Left renal pelvis (tissue), 4 donors: ENCODE measurements at places on chromosomes 13 and 19.

DNA sequence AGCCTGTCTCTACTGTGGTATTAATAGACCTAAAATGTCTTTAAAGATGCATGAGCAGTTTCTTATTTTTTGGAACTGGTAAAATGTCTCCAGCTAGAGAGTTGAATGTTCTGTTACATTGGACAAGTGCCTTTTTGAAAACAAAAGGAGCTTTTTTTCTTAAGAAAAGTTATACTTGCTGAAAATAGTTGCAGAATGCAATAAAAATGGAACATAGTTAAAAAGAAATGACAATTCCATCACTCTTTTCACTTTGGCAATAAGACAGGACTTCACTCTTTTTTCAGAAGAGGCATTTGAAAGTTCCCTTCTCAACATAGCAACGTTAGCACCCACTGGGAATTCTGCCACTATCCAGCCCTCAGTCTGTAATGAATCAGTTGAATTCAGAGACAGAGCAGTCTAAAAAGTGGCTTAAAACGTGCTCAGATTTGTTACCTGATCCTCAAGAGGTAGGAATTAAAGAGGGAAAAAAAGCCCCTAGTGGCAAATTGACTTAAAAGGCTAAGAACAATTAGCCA lies 10.1 kb downstream of the RGCC start:
- no peak for DNase-seq

- DNase-seq, result no peak
Measured at GRCh38 chr13:67416047-67416925, 186.2 kb upstream of the PCDH9 start.

DNA sequence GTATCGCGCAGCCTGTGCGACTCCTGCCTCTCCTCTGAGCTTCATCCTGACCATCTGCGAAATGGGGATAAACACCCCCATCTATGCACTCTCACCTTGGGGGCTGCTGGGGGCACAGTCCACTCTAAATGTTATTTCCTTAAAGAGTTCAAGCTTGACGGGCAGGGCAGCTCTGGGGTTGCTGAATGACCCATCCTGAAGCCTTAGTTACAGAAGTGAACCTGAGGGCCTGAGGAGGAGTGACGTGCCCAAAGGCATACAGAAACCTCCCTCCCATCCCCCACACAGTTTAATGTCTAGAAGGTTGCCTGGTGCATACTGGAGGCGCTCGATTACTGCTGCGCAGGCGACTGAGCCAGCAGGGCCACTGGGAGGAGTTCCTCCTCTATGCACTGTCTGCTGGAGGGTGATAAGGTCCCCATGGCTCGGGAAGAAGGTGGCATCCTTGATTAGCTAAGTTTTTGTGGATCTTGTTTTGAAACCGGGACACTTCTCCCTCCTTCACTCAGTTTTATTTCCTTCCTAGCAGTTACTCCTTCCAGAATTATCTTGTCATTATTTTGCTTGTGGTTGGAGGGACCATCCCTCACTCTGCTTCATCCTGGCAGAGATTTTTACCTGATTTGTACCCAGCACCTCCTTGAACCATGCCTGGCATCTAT lies 572 bp upstream of the FKBP8 start:
- DNase-seq, result no peak

GRCh38 chr19:42276284-42276683 lies 7.2 kb downstream of the CIC start:
- DNase-seq, result no peak

DNA sequence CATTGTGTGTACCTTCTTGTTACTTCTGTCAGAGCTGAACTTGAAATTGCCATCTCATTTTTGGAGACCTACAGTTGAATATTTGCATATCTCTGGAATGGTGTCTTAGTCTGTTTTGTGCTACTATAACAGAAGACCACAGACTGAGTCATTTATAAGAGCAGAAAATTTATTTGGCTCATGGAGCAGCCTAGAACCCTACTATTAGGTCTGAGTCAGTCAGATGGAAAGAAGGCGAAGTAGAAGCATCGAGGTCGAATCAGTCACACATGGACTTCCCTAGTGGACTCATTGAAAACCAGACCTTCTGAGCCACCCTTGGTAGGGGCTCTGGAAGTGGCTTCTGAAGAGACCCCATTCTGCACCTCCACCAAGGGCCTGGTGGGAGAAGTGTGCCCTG lies 33.9 kb upstream of the TPT1 start:
- DNase-seq, result no peak

GRCh38 chr19:862581-863314 lies 3.3 kb downstream of the CFD start:
- DNase-seq, result no peak

DNA sequence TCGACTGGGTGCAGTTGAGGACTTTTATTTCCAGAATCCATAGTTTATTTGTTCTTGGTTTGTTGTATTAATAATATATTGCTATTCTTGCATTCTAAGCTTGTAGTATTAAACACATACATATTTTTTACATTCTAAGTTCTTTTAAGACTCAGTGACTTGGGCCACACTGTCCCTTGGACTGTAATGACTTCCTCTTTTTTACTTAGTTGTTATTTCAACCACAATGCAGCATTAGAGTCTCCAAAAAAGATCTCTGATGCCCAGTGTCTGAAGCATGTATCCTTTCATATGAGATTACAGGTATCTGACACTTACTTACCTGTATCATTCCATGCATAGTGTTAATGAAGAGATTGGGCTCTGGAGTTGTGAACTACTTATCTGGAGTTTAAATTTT lies 864.9 kb upstream of the PCDH20 start:
- no peak for DNase-seq

GRCh38 chr13:109105899-109106298 lies 476.5 kb downstream of the MYO16 start:
- no peak for DNase-seq

DNA sequence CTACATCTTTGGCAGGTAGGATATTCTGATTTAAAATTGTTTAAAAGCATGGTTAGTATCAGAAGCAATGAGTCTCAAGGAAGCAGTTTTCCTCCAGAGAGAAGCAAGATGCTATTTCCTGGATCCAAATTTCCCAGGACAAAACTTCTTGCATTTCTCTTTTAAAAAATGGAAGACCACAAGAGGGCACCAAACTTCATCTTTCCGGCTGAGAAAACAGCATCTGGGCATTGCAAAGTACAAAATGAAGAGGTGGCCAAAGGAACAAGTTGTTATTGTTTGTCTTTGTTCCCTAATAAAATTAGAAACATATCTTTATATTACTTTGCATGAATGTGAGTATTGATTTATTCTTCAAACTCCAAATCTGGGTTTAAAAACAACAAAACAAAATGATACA lies 60.0 kb upstream of the LRCH1 start:
- DNase-seq, result peak; percentile 58

GRCh38 chr13:88217883-88218282 lies 546.7 kb downstream of the SLITRK5 start:
- no peak for DNase-seq

GRCh38 chr19:55611300-55611982 lies 6.0 kb downstream of the ZNF865 start:
- DNase-seq, result no peak

DNA sequence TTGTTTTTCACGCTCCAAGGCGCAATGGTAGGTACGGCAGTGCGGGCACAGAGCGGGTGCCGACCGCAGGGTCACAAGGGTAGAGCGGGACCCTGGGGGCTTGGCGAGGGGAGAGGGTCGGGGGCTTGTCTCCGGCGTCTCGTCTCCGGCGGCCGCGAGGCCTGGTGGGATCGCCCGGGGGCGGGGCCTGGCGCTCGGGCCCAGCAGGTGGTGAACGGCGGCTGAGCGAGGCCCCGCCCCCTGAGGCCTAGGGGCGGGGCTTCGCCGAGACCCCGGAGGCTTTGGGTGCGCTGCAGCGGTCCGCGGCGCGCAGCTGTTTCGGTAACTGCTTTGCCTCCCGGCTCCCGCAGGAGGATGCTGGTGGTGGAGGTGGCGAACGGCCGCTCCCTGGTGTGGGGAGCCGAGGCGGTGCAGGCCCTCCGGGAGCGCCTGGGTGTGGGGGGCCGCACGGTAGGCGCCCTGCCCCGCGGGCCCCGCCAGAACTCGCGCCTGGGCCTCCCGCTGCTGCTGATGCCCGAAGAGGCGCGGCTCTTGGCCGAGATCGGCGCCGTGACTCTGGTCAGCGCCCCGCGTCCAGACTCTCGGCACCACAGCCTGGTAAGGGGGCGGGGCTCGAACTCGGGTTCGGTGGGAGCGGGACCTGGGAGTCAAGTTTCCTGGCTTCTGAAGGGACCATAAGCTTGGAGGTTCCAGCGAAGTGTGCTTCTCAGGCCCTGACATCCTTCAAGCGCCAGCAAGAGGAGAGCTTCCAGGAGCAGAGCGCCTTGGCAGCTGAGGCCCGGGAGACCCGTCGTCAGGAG lies at the start of gene TSEN34:
TSS of gene TSEN34 (plus strand) at position 298 of the 800 bp plus-strand sequence. CDS start at position 355, 57 bp downstream.
- peak; percentile 85 for DNase-seq

DNA sequence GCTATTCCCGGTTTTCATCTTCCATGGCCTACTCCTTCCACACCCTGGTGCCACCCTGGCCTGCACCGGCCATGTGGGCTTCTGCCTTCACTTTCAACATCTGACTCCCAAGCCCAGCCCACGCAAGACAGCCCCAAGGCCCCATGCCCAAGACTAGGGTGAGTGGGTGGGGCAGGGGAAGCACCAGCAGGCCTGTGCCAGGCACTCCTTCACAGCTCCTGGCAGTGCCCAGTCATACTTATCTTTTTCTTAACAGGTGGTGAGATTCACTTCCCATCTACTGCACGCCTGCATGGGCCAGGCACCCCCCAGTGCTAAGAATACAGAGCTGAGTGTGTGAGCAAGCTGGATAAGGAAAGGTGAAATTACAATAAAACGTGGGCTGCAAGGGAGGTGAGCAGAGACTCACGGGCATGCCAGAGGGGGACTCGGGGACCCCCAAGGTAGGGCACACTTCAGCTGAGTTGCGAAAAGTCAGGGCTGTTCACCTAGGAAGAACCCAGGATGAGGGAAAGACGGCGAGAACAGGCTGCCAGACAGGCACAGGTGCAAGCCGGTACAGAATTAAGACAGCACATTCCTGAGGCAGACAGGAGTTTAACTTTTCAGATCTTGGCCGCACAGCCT lies 55.7 kb downstream of the COL4A1 start:
- no peak for DNase-seq

- DNase-seq, result no peak
Measured at GRCh38 chr19:20558011-20558410, 7.6 kb downstream of the ZNF737 start.

DNA sequence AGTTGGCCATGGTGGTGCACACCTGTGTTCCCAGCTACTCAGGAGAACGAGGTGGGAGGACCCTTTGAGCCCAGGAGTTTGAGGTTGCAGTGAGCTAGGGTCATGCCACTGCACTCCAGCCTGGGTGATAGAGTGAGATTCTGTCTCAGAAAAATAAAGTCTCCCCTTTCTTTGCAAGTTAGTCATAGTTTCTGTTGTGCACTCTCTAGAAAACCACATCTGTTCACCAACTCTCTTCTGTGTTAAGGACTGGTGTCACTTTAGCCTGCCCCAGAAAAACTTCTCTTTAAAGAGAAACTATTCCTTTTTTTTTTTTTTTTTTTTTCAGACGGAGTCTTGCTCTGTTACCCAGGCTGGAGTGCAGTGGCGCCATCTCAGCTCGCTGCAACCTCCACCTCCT lies 4.9 kb upstream of the CHST8 start:
- no peak for DNase-seq

- DNase-seq, result no peak
Measured at GRCh38 chr19:43457809-43458208, 7.6 kb downstream of the LYPD3 start.

DNA sequence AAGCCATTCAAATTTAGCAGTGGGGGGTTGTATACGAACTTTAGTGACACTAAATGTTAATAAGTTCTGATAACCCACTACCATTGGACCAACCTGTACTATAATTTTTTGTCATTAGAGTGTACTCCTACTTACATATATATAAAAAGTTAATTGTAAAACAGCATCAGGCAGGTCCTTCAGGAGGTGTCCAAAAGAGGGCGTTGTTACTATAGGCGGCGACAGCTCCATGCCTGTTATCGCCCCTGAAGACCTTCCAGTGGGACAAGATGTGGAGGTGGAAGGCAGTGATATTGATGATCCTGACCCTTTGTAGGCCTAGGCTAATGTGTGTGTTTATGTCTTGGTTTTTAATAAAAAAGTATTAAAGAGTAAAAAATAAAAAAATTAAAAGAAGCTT lies 27.5 kb downstream of the SPRYD7 start:
- no peak for DNase-seq

DNA sequence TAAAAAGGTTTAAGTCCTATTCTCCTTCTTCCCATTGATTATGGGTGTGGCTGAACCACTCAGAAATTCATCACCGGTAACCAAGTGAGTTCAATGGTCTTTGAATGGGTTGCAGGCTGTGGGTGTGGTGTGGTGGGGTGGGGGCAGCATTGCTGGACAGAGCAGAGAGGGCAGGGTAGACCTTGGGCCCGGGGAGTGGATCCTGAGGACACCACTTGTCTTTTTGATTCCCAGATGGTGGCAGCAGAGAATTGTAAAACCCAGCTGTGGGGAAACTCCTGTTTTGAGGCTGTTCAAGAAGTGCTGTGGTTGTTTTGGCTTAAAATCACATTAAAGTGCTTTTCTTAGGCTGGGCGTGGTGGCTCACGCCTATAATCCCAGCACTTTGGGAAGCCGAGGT lies 45.8 kb upstream of the RGCC start:
- DNase-seq, result peak; percentile 28

GRCh38 chr13:47213047-47213446 lies 316.2 kb upstream of the HTR2A start:
- DNase-seq, result no peak

DNA sequence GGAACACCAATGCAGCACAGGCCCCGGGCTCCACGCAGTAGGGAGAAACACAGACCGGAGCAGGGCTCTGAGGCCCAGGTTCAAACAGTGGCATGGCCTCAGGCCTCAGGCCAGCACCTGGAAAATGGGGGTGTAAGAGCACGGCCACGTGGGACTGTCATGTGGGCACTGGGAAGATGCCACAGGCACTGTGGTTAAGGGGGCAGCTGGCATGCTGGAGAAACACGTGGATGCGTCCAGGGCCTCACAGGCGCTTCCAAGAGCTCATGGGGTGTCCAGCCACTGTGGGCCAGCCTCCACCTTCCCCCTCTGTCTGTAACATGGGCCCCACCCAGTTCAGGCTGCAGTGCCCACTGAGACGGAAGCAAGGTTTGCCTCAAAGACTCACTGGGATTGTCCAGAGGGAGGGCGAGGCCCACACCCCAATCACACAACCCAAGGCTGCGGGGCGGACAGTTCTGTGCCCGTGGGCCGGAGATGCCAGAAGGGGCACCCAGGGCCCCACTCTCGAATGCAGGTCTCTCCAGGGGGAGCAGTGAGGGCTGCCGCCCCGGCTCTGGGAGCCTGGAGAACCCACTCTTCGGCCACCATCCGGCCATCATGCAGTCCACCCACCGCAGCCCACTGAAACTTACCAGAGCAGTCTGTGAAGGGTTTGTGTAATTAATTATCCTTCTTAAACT lies 6.3 kb upstream of the MBD3 start:
- DNase-seq, result no peak

DNA sequence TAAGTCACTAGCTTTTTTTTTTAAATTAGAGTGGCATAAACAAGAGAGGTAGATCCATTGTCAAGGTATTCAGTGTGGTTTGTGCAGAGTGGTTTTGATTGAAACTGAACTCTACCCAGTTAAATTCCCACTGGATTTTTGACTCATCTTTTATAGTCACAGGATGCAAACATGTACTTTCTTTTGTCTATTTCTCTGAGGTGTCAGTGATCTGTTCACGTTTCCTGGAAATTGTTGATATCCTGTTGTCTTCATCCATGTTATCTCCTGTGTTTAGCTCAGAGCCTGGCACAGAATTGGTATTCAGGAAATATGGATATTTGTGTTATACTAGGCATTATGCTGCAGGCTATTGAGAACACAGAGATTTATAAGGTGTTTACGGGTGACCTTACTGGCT lies 119.7 kb downstream of the PCCA start:
- no peak for DNase-seq
